Liver (tissue), 10 donors: ENCODE measurements at places on chromosomes 13 and 19.

DNA sequence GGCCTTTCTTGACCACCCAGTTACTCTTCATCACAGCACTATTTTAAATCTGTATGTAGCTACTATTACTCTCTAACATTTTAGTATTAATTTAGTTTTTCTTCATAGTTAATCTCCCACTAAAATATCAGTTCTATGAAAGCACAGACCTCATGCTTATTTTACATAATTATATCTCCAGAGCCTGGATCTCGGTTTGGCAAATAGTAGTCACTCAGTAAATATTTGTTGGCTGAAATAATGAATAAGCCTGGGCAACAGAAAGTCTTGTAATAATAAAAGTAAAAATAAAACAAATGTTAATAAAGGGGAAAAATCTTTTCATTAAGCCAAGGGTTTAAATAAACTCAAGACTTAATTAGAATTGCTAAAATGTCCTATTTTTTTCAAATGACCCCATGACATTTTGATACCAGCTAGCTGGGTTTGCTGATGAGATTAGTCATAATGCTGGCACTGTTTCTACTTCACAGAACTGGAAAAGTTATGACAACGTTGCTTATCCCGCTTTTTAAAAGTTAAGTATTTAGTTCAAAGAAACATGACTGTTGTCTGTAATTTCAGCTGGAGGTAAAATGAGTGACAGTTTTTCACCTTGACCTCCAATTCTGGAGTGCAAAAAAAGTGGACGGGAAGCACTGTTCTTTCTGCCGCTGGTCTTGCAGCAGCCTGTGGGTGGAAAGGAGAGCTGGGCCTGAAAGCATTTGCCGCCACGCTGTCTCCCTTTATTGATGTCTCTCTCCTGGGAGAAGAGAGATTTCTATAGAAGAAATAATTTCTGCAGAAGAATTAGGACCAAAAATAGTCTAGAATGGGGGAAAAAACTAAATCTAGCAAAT lies 85.2 kb upstream of the SPATA13 start:
- no peak for DNase-seq

- no peak for DNase-seq
Observed at GRCh38 chr13:77980592-77980991, 62.0 kb upstream of the EDNRB start.

DNA sequence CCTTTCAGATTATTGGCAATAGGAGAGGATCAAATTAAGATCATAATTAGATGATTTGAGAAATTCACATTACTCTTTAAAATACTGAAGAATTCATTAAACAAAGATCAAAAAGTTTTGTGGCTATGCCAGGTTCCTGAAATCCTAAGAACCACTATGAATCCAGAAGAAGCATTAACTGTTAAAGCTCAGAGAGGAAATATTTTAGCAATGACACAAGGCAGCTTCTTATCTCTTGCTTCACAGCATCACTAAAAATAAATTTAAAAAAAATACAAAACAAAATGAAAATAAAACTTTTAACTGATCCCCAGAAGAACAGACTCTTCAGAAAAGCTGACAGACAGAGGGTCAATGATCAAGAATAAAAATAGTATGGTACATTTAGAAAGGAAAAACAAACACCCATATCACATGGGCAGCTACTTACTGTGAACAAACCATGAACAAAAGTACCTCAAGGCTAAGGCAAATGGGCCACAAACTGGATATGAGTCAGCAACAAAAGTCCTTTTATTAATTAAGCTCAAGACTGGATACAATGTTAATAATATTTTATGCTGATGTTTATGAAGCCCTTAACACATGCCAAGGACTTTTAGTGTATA lies 19.6 kb downstream of the RNF6 start:
- DNase-seq, result no peak

DNA sequence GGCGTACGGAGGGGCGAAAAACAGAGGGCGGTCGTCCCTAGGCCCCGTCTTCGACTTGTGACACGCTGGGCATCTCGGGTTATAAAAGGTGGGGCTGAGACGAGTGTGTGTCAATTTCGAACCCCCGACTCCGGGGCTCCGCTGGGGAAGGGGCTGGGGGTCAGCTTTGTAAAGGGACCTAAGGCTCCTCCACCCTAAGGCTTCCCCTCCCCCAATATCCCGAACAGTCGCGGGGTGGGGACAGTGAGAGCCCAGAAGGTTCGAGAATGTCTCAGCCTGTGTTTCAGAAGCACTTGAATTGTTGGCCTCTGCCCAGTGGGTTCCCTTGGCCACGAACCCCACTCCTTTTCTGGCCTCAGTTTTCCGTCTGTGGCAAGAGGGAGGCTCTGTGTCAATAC lies 450 bp downstream of the SELENOW start:
- no peak for DNase-seq

- no peak for DNase-seq
Observed at GRCh38 chr19:51440846-51441409, 17.3 kb downstream of the SIGLEC8 start.

GRCh38 chr19:1315470-1316166 lies 29.9 kb downstream of the EFNA2 start:
- no peak for DNase-seq
